ENCODE measurements at places on chromosomes 2 and 18. TPM values are rescaled to one million over a fixed set of nuclear protein-coding genes. Genes with fewer than 3 reads are reported as not detected.

DNA sequence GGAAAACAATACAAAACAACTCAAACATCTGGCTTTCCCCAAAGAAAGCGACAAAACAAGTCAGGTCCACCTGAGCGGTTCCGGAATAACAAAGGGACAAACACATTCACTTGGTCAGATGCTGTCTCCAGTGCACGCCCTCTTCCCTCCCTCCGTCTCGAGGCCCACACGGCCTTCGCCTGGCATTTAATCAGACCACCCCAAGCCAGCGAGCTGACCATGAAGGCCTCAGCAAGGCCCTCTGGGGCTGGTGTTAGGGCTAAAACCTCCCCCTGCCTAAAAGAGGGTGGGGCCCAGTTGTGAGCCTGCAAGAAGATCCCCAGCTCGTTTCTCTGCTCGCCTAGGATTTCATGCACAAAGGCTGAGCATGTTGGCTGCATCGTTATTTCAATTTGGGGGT lies 180.3 kb downstream of the EIPR1 start:
- no peaks in the 10 kb centered on the region for H3K4me1 ChIP-seq
- no peaks in the 10 kb centered on the region for H3K27me3 ChIP-seq
- H3K27ac ChIP-seq: no peak overlapping the region
- no peak overlapping the region for H3K4me3 ChIP-seq
- H3K36me3 ChIP-seq: peaks cover 56% of the 10 kb centered on the region

GRCh38 chr2:201909348-201909747 lies 103.0 kb downstream of the CDK15 start:
- H3K27me3 ChIP-seq: peaks cover 15% of the 10 kb centered on the region
- peaks cover 17% of the 10 kb centered on the region for H3K4me1 ChIP-seq
- no peaks in the 10 kb centered on the region for H3K36me3 ChIP-seq
- no peak for DNase-seq
- no peak overlapping the region for H3K4me3 ChIP-seq
- no peak overlapping the region for H3K27ac ChIP-seq

- H3K36me3 ChIP-seq: no peaks in the 10 kb centered on the region
- no peak overlapping the region for H3K27ac ChIP-seq
- H3K4me1 ChIP-seq: no peaks in the 10 kb centered on the region
These were observed 14.2 kb downstream of the ECEL1 start for GRCh38 chr2:232473467-232473890.

GRCh38 chr2:73290049-73290839 lies 3.1 kb downstream of the EGR4 start:
- H3K27me3 ChIP-seq: peaks cover 16% of the 10 kb centered on the region
- H3K4me1 ChIP-seq: peaks cover 42% of the 10 kb centered on the region
- no peak overlapping the region for H3K27ac ChIP-seq
- DNase-seq: no peak
- no peak overlapping the region for H3K4me3 ChIP-seq

DNA sequence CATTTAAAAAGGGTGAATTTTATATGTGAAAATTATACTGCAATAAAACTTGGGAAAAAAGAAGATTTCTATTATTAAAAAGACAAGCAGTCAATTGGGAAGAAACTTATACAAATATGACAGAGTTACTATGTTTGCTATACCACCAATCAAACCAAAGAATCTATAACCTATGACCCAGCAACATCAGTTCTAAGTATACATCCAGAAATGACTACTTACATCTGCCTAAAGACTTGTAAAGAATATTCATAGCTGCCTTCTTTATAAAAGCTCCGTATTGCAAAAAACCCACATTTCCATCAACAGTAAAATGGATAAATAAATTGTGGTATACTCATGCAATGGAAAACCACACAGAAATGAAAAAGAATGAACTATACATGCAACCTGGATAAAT lies 32.9 kb upstream of the NABP1 start:
- H3K36me3 ChIP-seq: no peaks in the 10 kb centered on the region
- no peaks in the 10 kb centered on the region for H3K27me3 ChIP-seq
- H3K4me1 ChIP-seq: peaks cover 2% of the 10 kb centered on the region
- no peak overlapping the region for H3K27ac ChIP-seq

DNA sequence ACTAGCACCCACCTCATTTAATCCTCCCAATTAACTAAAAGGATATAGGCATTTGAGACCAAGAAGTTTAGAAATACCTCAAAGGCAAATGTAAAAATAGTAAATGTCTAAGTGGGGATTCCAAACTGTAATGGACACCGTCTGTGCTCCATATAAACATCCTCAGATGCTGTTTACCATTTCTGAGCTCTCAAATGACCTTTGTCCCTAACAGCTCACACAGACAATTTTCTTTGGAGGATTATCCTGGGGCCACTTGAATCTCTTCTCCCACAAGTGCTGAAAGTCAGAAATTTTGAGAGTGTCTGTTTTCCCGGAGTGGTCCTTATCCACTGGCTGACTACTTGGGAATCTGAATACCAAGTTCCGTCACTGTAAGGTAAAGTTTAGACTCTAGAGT lies 1418.9 kb downstream of the LRP1B start:
- H3K4me3 ChIP-seq: no peak overlapping the region
- no peaks in the 10 kb centered on the region for H3K27me3 ChIP-seq
- no peak for DNase-seq

DNA sequence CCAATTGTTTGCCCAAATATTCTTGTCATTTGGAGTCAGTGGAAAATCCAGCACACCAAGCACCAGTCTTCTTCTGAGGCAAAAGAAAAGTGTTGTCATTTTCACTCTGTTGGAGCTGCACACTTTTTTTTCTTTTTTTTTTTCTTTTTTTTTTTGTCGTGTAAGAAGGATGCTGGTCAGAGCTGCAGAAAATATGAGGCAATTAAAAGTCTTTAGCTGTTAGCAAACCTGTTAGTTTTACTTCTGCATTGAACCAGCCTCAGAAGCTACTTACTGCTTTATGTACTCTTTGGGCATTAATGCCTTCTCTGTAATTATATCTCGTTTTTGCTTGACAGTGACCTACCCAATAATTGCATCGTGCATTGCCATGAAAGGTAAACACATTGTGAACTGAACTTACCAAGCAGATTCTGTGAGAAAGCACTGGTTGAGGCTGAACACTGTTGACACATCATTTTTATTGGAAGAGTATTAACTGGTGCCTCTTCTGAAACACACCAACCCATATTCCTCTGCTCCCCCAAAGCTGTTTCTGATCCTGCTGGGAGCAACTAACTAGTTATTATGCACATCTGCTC lies 165.4 kb downstream of the CAPN13 start:
- no peak for DNase-seq
- H3K4me3 ChIP-seq: no peak overlapping the region
- no peak overlapping the region for H3K27ac ChIP-seq
- H3K36me3 ChIP-seq: peaks cover 31% of the 10 kb centered on the region
- peaks cover 20% of the 10 kb centered on the region for H3K4me1 ChIP-seq

- no peaks in the 10 kb centered on the region for H3K36me3 ChIP-seq
- peak overlapping the region; percentile 64 for H3K4me3 ChIP-seq
- peak overlapping the region; percentile 84 for H3K27ac ChIP-seq
- H3K27me3 ChIP-seq: no peaks in the 10 kb centered on the region
These were observed 165.6 kb downstream of the SMAD7 start for GRCh38 chr18:48785091-48785614.

DNA sequence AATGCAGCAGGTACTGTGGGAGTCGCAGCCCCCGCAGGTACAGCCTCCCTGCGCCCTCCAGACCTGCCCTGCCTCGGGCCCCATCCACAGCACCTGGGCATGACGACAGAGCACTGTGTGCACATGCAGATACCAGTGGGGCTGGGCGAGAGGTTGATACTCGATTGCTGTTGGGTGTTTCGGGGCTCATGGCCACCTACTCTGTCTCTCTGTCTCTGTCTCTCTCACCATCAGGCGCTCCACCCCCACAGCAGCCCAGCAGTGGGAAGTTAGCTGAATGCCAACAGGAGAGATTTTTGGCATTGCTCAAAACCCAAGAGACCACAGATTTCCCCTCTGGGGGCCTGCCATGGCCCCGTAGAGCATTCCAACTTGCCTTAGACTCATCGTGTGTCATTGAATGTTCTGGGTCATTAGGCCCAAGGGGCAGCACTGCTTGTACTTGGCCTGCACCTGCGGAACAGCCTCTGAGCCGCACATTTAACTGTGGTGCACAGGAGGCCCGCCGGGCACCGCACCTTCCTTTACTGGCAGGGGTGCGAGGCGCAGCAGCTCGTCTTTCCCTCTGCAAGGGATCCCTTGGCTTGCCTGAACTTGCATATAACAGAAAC lies 18.8 kb downstream of the KCNIP3 start:
- no peak for DNase-seq
- no peaks in the 10 kb centered on the region for H3K36me3 ChIP-seq
- no peaks in the 10 kb centered on the region for H3K27me3 ChIP-seq
- no peak overlapping the region for H3K27ac ChIP-seq

GRCh38 chr2:206217166-206217565 lies 57.3 kb upstream of the ZDBF2 start:
- H3K27ac ChIP-seq: no peak overlapping the region
- no peak for DNase-seq
- H3K4me1 ChIP-seq: peaks cover 6% of the 10 kb centered on the region
- H3K27me3 ChIP-seq: peaks cover 19% of the 10 kb centered on the region

- no peaks in the 10 kb centered on the region for H3K4me1 ChIP-seq
- H3K36me3 ChIP-seq: no peaks in the 10 kb centered on the region
These were observed 396.8 kb downstream of the NCKAP5 start for GRCh38 chr2:133171393-133172004.

- H3K4me1 ChIP-seq: no peaks in the 10 kb centered on the region
- DNase-seq: no peak
- H3K27me3 ChIP-seq: no peaks in the 10 kb centered on the region
These were observed 65.7 kb downstream of the COL4A3 start for GRCh38 chr2:227230151-227230550.

- H3K36me3 ChIP-seq: peaks cover 14% of the 10 kb centered on the region
- no peak for DNase-seq
- H3K27me3 ChIP-seq: no peaks in the 10 kb centered on the region
- no peak overlapping the region for H3K4me3 ChIP-seq
These were observed 119.6 kb downstream of the FEZ2 start for GRCh38 chr2:36478332-36478738.

- H3K4me1 ChIP-seq: no peaks in the 10 kb centered on the region
- H3K4me3 ChIP-seq: no peak overlapping the region
- no peaks in the 10 kb centered on the region for H3K36me3 ChIP-seq
- no peak for DNase-seq
- H3K27me3 ChIP-seq: no peaks in the 10 kb centered on the region
These were observed 30.4 kb upstream of the NCL start for GRCh38 chr2:231494669-231495068.

Gene DUSP2
- 118 TPM for total RNA-seq

Gene SLC19A3
- total RNA-seq: not detected

Gene IFT172
- total RNA-seq: 12.7 TPM

Gene WNT10A
- 31.8 TPM for total RNA-seq

Gene TGFA
- 0.31 TPM for total RNA-seq

Gene CROCC2
- total RNA-seq: not detected

Gene FBXO41
- 25.7 TPM for total RNA-seq

Gene ZNF142
- 44.9 TPM for total RNA-seq
